ENCODE measurements at places on chromosomes 3 and 15. TPM values are rescaled to one million over a fixed set of nuclear protein-coding genes. Genes with fewer than 3 reads are reported as not detected.

DUOXA1 gene
- total RNA-seq, result not detected

GABRB3 gene
- 1.1 TPM for total RNA-seq

RASGRP1 gene
- total RNA-seq, result 2.3 TPM

PRSS50 gene
- 0.35 TPM for total RNA-seq

NTRK3 gene
- 1.7 TPM for total RNA-seq

KBTBD13 gene
- 3.2 TPM for total RNA-seq

RASL12 gene
- total RNA-seq, result 12.2 TPM

HHATL gene
- 305 TPM for total RNA-seq

FOXB1 gene
- total RNA-seq, result not detected

FSTL1 gene
- total RNA-seq, result 142 TPM

TNNC1 gene
- total RNA-seq, result 6,462 TPM

HGD gene
- total RNA-seq, result not detected

STX19 gene
- total RNA-seq, result not detected

AP3B2 gene
- 0.22 TPM for total RNA-seq

MASP1 gene
- total RNA-seq, result 177 TPM

TF gene
- total RNA-seq, result 2.0 TPM

SRGAP3 gene
- total RNA-seq, result 6.4 TPM

BCHE gene
- 1.3 TPM for total RNA-seq

CPNE9 gene
- not detected for total RNA-seq

PIF1 gene
- total RNA-seq, result not detected

SLC27A2 gene
- total RNA-seq, result 0.12 TPM

IGF2BP2 gene
- 16.2 TPM for total RNA-seq

GCNT3 gene
- total RNA-seq, result not detected

GOLGA6L7 gene
- not detected for total RNA-seq

Measured in heart left ventricle (tissue), 16 donors.